ENCODE measurements at places on chromosomes 5 and 9. TPM values are rescaled to one million over a fixed set of nuclear protein-coding genes. Genes with fewer than 3 reads are reported as not detected.

DNA sequence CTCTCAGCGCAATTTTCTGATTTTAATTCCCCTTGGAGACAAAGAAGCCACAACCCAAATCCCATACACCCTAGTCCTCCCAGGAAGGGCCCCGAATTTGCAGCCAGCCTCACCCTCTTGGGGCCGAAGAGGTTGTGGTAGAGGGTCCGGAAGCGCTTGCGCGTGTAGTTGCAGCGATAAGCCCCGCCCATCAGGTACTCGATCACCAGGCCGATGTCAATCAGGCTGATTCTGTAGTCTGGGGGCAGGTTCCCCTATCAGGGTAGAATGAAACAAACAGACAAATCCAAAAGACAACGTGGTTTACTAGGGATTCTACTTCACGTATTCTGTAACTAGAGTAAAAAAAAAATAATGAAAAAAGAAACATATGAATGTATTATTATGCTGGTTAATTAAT, 210.6 kb upstream of the KLF9 start:
- no peak for DNase-seq

- no peak for DNase-seq
Observed at GRCh38 chr9:89986190-89986589, 381.4 kb downstream of the GADD45G start.

DNA sequence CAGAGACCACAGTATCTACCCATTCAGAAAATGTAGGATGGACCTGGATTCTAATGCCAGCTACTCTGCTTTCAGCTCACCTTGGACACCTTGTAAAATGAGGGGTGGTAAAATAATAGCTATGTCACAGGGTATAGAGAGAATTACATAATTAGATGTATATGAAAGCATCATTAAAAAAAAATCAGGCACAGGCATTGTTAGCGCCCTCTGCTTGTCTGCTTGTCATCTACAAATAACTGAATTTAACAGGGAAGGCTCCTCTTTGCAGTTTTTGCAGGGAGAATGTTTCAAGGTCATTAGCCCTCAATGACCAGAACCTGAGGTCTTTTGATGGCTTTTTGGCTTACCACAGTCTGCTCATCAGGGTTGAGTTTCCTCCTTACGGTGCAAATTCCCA, 58.0 kb downstream of the GPR21 start:
- no peak for DNase-seq

CNTNAP3 gene
- not detected for total RNA-seq

PLCXD3 gene
- not detected for total RNA-seq

DNA sequence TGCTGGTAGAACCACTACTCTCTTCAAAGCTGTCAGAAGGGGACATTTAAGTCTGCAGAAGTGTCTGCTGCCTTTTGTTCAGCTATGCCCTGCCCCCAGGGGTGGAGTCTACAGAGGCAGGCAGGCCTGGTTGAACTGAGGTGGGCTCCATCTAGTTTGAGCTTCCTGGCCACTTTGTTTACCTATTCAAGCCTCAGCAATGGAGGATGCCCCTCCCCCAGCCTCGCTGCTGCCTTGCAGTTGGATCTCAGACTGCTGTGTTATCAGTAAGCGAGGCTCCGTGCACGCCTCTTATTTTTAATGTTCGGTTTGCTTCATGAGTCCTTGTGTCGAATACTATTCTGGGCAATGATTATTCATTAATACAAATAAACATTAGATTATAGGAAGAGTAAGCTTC, 3.1 kb upstream of the SLC27A6 start:
- no peak for DNase-seq

GRCh38 chr9:18720691-18721090, 246.7 kb downstream of the ADAMTSL1 start:
- DNase-seq, result no peak

DNA sequence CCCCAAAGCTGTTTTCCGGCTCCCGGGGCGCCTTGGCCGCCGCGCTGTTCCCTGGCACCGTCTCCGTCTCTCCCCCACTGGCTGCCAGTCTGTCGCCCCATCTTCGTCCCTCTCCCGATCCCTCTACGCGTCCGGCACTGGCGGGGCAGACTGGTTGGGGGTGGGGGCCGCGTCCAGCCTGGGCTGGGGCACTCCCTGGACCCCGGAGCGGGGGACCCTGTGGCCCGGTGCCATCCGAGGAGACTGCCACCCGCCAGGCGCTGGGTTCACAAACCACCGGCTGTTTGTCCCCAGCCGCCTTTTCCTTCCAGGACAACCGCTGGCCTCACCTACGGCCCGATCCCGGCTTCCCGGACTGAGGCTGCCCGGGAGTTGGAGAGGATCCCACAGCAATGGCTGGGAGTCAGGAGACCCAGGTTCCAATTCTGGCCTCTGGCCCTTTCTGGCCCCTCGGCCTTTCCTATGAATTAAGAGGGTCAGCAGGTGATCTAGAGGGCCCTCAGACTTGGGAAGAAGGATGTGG, 1.0 kb upstream of the FIBCD1 start:
- DNase-seq, result no peak

ARHGEF28 gene
- 13.6 TPM for total RNA-seq

OTULINL gene
- total RNA-seq, result 0.58 TPM

DNA sequence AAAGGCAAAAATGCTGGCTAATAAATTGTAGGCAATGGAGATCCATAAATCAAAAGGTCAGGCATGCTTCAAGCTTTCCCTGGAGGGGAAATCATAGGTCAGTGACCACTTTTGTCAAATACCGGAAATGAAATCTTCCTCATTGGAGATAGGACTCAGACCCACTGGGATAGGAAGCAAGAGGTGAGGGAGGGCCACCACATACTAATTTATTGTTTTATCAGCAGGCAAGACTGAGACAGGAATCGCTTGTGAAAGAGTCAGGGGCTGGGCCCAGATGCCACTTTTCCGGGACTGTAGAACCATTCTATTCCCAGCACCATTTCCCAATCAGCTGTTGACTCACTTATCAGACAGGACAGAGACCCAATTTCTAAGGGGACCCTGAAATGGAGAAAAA, 256.3 kb upstream of the TRIM32 start:
- DNase-seq, result no peak

GRCh38 chr9:103714992-103715391, 379.1 kb upstream of the SMC2 start:
- no peak for DNase-seq

SH3RF2 gene
- total RNA-seq, result 11.2 TPM

PPP3R2 gene
- total RNA-seq, result not detected

DNA sequence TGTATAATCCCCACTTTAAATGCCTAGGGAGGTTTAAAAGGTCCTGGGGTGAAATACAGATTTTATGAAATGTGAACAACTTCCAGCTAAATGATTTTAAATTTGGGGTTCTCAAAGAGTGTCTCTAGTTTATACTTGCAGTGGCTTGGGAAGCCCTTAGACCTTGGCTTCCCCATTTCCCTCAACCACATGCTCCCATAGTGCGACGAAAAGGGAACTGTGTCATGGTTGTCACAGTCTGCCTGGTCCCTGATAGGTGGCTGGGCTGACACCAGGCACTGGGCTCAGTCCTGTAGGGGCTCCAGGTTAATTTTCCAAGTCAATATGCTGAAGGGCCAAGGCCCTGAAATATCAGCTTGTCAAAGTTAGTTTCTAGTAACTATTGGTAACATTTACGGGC, 10.4 kb upstream of the CXCL14 start:
- no peak for DNase-seq

DNA sequence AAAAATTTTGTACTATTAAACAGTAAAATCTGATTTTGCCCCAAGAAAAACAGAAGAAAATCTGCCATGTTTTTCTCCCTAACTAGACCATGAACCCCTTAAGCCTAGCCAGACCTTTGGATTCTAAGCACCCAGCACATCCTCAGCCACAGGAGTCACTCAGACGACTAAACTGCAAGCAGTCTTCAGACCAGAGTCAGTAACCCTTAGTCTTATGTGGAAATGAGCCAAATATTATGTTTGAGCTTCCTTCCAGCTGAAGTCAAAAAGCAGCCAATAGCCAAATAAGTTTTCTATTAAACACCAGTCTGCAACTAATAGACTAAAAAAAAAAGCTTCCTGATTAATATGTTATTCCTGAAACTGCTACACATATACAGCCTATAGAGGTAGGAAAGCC, 47.4 kb downstream of the GOLPH3 start:
- DNase-seq, result no peak

LTC4S gene
- total RNA-seq, result not detected

DNA sequence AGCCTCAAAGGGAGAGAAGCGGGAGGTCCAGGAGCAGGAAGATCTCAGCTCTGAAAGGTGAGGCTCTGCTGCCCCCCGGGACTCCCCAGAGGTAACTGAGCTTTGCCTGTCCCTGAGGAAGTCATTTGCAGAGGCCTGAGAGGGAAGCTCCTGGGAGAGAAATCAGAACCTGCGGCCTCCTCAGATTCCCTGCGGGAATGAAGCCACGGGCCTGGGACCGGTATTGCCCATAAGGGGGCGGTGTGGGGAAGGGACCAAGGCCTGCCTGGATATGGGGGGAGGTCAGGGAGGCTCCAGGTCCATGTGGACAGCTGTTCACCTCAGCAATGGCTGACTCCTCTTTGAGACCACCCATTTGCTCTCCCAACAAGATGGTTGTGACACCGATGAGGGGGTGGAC, 1.3 kb downstream of the SPATA31E1 start:
- no peak for DNase-seq

ADGRV1 gene
- 0.13 TPM for total RNA-seq

- DNase-seq, result no peak
Observed at GRCh38 chr5:133364936-133365707, 247.2 kb downstream of the FSTL4 start.

DNA sequence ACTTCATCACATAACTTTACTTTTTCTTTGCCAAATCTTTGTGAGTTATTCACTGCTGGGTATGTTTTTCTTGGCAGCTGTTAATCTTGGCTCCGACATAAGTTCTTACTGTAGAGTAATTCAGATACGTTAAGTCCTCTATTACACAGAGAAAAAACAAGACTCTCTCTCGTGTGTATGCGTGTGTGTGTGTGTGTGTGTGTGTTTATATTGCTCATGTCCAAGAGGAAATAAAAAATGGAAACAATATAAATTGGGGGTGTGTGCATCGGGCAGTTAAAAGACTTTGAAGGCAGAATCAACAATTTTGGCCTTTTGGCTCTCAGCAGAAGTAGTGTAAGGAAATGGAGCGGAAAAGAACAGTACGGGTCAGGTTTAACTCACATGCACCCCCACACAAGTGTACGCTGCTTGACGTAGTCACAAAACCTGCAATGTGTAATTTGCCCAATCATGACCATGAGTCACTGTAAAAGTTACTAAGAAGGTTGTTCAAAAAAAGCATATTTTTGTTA, 67.2 kb upstream of the IFNE start:
- peak; percentile 52 for DNase-seq

GRCh38 chr5:179624841-179625271, 1.4 kb upstream of the HNRNPH1 start:
- no peak for DNase-seq

- no peak for DNase-seq
Observed at GRCh38 chr5:179158556-179158955, 98.4 kb downstream of the ZNF354C start.

All from SJSA1 (cell line).